Ovary (tissue), 10 donors: ENCODE measurements at places on chromosomes 5 and 9.

DNA sequence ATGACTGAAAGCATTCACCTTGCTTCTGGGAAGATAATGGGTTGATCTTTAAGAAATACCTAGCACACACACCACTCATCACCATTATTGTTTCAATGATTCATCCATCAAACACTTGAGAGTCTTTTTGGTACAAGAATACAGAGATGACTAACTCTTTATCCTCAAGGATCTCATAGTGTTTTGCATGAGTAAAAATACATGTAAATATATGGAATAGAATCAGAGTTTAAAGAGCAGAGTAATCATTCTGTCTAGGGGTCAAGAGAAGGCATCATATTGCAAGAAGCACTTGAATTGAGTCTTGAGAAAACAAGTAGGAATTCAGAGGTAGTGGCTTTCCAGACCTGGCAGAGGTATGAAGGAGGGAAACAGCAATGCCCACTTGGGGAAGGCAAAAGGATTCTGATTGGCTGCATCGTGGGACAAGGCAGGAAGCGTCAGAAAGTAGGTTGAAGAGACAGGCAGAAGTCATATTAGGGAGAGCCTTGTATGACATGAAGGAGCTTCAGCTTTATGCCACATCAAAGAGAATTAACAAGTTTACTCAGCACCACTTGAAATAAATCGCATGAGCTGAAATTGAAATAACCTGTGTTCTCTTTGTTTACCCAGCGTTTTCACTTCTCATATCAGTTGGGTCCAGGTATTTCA, 542.5 kb downstream of the TLE1 start:
- H3K4me3 ChIP-seq, result no peak overlapping the region
- H3K27me3 ChIP-seq, result no peaks in the 10 kb centered on the region
- DNase-seq, result no peak
- H3K4me1 ChIP-seq, result no peaks in the 10 kb centered on the region

DNA sequence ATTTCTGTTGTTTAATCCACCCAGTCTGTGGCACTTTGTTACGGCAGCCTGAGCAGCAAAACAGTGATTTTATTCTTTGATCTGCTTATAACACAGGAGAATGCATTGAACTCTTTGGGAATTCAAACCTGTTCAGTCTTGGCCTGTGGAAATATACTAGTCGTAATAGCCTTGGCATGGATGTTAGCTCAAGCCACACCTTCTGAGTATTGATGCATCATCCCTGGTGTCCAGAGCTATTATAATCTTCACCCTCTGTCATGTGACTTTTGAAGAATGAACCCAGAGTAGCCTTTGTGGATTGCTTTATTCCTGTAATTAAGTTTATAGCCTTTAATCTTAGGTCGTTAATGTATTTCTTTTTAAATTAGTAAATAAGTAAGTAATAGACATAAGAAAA, 50.8 kb upstream of the TEX48 start:
- H3K27ac ChIP-seq, result no peak overlapping the region
- H3K4me3 ChIP-seq, result no peak overlapping the region
- no peaks in the 10 kb centered on the region for H3K36me3 ChIP-seq
- DNase-seq, result no peak
- no peaks in the 10 kb centered on the region for H3K27me3 ChIP-seq

DNA sequence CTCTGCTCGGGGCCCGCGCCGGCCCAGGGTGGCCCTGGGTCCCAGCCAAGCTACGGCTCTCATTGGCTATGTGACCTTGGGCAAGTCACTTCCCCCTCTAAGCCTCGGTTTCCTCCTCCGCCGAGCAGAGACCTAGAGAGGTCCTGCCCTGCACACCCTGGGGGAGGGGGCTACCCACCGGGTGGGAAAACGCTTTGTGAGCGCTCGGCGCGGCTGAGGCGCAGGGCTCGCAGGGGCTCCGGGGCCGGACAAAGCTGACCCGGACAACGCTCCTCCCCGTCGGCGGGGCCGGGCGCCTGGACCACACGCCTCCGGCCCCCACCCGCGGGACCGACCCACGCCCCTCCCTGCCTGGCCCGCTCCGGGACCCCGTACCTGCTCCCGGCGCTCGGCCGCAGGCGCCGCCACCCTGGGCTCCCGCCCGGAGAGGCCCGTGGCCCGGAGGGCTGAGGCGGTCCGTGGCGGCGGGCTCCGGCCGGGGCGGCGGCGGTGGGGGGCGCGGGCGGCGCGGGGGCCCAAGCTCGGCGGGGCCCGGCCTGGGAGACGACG, 85.7 kb upstream of the MELK start:
- H3K27me3 ChIP-seq, result no peaks in the 10 kb centered on the region
- H3K27ac ChIP-seq, result peak overlapping the region; percentile 77
- H3K36me3 ChIP-seq, result no peaks in the 10 kb centered on the region

GRCh38 chr5:33944543-33945132, 8.5 kb downstream of the RXFP3 start:
- no peak overlapping the region for H3K27ac ChIP-seq
- H3K27me3 ChIP-seq, result no peaks in the 10 kb centered on the region
- H3K4me3 ChIP-seq, result no peak overlapping the region
- H3K4me1 ChIP-seq, result no peaks in the 10 kb centered on the region
- H3K36me3 ChIP-seq, result no peaks in the 10 kb centered on the region
- no peak for DNase-seq

GRCh38 chr9:90095682-90096081, 490.9 kb downstream of the GADD45G start:
- no peak overlapping the region for H3K27ac ChIP-seq
- no peak overlapping the region for H3K4me3 ChIP-seq
- peaks cover 3% of the 10 kb centered on the region for H3K4me1 ChIP-seq
- DNase-seq, result no peak
- no peaks in the 10 kb centered on the region for H3K36me3 ChIP-seq
- H3K27me3 ChIP-seq, result no peaks in the 10 kb centered on the region

DNA sequence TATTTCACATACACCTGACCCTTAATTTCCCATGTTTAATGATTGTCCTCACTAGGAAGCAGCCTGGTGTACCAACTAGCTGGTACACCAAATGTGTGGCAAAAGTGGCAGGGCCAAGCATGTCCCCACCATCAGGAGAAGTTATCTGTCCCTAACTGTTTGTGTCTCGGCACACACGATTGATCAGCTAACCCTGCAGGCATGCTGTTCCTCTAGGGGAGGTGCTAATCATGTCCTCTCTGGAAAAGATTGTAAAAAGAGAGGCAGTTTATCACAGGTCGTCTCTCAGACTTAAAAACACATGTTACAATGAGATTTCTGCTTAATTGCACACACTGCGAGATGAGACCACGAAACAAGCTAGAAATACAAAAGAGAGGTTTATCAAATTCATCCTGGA, 342.7 kb downstream of the DIRAS2 start:
- H3K4me3 ChIP-seq, result no peak overlapping the region
- H3K27me3 ChIP-seq, result no peaks in the 10 kb centered on the region
- DNase-seq, result no peak
- H3K27ac ChIP-seq, result no peak overlapping the region
- no peaks in the 10 kb centered on the region for H3K36me3 ChIP-seq

DNA sequence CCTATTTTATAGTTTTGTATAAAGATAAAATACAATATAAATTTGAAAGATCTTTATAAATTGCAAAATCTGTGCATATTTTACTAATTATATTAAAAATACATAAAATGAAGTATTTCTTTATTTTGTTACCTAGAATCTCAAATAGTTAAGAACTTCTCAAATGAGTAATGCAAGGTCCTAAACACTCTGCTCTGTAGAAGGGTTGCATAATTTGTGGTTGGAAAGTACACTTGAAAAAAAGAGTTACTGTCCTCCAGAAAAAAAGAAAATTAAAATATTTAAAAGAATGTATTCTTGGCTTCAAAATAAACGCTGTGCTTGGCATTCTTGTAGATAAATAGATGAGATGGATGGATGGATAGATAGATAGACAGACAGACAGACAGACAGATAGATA, 428.8 kb upstream of the CDH6 start:
- DNase-seq, result no peak
- H3K4me3 ChIP-seq, result no peak overlapping the region
- no peaks in the 10 kb centered on the region for H3K36me3 ChIP-seq
- no peaks in the 10 kb centered on the region for H3K27me3 ChIP-seq
- H3K27ac ChIP-seq, result no peak overlapping the region

- H3K4me3 ChIP-seq, result no peak overlapping the region
- no peaks in the 10 kb centered on the region for H3K36me3 ChIP-seq
- H3K27ac ChIP-seq, result no peak overlapping the region
- no peaks in the 10 kb centered on the region for H3K27me3 ChIP-seq
Observed at GRCh38 chr5:147876626-147877025, 1.9 kb upstream of the SCGB3A2 start.

DNA sequence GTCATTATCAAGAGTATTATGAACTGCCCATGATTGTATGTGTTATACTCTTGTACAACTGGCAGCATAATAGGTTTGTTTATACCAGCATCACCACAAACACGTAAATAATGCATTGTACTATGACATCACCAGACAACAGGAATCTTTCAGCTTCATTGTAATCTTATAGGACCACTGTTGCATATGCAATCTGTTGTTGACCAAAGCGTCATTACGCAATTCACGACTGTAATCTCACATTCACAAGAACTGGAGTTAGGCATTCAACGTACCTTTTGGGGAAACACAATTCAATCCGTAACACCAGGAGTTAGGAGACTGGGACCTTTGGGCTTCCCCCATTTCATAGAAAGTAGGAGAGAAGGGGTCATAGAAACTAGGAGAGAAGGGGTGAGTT, 20.4 kb upstream of the ARSI start:
- H3K27ac ChIP-seq, result no peak overlapping the region
- no peak overlapping the region for H3K4me3 ChIP-seq
- DNase-seq, result no peak
- H3K27me3 ChIP-seq, result no peaks in the 10 kb centered on the region
- no peaks in the 10 kb centered on the region for H3K4me1 ChIP-seq
- H3K36me3 ChIP-seq, result no peaks in the 10 kb centered on the region
